ENCODE measurements at places on chromosomes 16 and 17.

DNA sequence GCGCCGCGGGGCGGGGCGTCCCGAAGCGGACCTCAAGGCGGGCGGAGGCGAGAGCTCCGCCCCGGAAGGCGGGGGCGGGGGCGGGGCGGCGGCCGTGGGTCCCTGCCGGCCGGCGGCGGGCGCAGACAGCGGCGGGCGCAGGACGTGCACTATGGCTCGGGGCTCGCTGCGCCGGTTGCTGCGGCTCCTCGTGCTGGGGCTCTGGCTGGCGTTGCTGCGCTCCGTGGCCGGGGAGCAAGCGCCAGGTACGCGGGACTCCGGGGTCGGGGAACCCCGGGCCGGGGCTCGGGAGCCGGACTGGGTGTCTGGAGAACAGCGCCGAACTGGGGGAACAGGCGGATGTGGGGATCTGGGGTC is at the start of gene TNFRSF12A:
TSS of gene TNFRSF12A (plus strand) at position 122 of the 357 bp plus-strand sequence. CDS start at position 152, 30 bp downstream.
- DNase-seq: no peak

GRCh38 chr17:18280766-18281371 is 20.4 kb downstream of the MIEF2 start:
- DNase-seq: no peak

GRCh38 chr16:82995924-82996441 is 369.2 kb downstream of the CDH13 start:
- DNase-seq: no peak

- DNase-seq: no peak
These were observed 2.1 kb upstream of the GSDMB start for GRCh38 chr17:39920218-39921210.

DNA sequence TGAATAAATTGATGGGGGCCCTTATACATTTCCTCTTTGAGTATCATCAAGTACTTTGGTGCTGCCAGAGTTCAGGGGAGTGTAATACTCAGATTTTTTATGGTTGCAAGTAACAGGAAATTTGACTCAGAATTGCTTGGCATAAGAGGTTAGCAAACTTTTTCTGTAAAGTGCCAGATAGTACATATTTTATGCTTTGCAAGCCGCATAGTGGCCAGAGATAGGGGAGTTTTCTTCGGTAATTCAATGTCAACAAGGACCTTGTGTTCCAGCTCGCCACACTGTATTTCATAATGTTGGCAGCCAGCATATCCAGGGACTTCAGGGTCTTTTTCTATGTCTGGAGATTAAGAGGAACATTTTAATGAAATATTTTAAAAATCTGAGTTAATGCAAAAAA is 51.0 kb upstream of the MARCHF10 start:
- DNase-seq: no peak

- no peak for DNase-seq
These were observed 7.0 kb downstream of the ZNF319 start for GRCh38 chr16:57993438-57993837.

DNA sequence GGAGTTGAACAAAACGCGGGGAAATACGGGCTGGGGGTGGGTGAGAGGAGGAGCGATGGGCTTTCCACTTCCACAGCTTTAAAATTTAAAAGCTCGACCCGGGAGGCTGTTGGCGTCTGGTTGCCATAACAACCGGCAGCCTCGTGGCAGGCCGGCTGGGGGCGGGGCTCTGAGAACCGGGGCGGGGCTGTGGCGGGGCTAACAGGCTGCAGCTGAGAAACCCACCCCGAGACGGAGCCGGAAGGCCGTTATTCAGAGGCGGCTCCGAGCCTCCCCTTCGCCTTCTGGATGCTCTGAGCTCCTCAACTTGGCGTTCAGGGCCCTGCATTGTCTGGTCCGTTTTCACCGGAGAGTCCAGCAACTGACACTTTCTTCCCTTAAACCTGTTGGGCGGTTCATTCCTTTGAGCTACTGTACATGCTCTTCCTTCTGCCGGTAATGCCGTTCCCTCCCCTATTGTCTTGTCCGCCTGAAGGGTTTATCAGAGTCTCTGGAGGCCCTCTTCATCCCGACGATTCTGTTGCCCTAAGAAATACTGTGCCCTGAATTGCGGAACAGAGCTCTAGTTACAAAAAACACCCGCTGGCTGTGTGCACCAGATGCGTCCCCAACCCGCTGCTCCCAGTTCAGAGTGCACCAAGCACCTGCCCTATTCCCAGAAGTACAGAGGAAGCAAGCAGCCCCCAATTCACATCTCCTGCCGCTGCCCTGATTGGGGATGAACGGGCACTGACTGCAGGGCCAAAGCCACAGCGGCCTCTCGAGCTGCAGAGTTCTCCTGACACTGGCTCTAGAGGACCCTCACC is 596 bp downstream of the DNAAF8 start:
- DNase-seq: peak; percentile 93

DNA sequence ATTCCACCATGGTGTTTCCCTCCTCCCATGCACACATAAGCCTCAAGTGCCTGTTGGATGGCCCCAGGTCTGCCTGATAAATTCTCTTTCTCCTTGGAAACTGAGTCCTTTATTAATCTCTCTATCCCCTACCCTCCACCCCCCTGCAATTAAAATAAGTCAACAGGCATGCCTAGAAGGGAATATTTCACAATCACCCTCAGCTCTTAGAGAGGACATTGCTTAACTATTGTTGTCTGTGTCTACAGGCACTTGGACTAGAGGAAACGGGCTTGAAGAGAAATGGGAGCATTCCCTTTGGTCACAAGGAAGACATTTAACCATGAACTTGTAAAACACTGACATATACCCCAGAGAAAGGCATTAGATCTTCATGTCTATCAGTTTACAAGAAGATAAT is 39.5 kb downstream of the RCVRN start:
- DNase-seq: no peak

DNA sequence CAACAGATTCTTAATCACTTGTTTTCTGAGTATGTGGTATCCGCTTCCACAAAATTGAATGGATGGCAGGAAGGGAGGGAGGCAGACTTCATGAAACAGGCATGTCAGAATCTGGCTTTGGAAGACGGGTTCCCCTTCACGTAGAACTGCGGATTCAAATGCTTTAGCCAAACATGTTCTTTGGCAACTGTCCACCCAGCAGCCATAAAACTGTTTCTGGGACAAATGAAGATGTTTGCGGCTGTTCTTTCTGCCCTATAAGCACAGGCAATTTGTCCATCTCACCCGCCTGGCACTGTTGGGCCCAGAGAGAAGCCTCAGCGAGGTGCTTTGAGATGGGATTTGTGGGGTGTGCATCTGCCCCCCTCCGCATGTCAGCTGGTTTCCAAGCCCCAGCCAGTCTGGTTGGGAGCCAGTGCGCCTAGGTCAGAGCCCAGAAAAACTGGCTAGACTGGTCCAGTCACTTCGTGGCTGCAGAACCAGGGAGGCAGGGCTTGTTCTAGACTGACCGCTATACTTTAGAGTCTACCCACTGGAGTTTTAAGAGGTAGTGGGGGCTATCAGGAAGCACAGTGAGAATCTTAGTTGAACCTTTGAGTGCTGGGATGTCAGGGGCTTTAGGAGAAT is 6.3 kb downstream of the CRHR1 start:
- no peak for DNase-seq

DNA sequence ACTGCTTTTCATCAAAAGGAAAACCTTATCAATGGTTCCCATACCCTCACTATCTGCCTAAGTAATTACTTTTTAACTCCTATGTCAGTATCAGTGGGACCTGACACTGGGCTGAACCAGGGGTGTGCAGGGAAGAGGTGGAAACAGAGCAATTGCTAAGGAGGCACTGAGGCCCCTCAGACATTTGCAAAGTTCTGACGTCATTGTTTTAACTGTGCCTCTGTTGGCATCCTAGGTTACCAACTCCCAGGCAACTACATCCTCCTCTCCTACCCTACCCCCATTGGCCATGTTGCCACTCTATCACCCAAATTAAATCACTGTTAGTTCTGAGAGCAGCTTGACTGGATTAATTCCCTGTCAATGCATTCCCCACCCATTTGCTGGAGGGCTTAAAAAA is 8.0 kb upstream of the WWOX start:
- no peak for DNase-seq

DNA sequence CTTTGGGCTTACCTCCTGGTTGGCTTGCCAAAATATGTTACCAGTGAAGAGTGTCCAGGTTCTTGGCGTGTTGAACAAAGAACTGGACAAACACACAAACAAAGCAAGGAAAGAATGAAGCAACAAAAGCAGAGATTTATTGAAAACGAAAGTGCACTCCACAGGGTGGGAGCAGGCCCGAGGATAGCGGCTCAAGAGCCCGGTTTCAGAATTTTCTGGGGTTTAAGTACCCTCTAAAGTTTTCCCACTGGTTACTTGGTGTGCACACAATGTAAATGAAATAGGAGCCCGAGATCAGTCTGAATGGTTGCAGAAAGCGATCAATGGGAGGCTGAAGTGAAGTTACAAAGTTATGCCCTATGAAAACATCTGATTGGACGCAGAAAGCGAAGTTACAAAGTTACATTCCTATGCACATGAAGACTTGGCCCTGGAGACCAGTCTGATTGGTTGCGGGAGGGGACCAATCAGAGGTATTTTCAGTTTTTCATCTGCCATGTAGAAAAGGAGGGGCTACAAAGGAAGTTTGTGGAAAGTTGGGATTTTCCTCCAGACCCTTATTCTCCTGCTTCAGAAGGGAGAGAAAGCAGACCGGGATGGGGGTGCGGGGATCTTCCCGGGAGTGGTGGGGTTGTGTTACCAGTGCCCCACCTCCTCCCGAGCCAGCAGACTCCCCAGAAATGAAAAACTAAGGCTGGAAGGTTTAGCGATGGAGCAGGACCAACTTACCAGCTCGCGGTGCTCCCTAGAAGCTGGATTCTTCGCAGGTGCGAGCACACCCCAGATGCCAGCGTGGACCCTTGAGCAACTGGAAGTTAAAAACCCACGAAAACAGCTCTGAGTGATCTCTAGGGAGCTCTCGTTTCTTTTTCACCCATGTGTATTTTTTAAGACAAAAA is at the start of gene SLFN12:
TSS of gene SLFN12 (minus strand) at position 325 of the 899 bp plus-strand sequence. CDS start 9,472 bp downstream, outside the sequence.
- no peak for DNase-seq

DNA sequence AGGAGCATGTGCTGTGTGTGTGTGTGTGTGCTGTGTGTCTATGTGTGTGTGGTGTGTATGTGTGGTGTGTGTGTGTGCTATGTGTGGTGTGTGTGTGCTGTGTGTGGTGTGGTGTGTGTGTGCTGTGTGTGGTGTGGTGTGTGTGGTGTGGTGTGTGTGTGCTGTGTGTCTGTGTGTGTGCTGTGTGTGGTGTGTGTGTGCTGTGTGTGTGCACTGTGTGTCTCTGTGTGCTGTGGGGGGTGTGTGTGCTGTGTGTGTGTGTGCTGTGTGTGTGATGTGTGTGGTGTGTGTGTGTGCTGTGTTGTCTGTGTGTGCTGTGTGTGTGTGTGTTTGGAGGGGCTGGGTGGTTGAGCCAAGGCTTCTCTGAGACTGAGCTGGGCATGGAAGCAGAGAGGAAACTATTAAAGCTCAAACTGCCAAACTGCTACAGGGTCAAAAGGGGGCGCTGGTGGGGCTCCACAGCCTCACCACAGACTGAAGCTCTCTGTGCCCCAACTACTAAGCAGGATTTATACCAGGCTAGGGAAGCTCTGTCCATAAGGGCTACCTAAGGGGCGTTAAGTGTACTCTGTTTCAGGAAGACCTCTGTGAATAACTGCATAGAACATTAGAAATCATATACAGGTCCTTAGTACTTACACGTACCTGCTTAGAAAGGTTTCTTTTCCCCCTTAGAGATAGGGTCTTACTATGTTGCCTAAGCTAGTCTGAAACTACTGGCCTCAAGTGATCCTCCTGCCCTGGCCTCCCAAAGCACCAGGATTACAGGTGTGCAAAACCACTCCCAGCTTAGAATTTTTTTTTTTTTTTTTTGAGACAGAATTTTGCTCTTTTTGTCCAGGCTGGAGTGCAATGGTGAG is 27.8 kb upstream of the GHDC start:
- peak; percentile 4 for DNase-seq

- no peak for DNase-seq
These were observed 85.2 kb upstream of the HSBP1 start for GRCh38 chr16:83722456-83723183.

- no peak for DNase-seq
These were observed 719 bp downstream of the NGFR start for GRCh38 chr17:49495842-49496182.

GRCh38 chr16:70470927-70471341 is 16.5 kb downstream of the FCSK start:
- no peak for DNase-seq

DNA sequence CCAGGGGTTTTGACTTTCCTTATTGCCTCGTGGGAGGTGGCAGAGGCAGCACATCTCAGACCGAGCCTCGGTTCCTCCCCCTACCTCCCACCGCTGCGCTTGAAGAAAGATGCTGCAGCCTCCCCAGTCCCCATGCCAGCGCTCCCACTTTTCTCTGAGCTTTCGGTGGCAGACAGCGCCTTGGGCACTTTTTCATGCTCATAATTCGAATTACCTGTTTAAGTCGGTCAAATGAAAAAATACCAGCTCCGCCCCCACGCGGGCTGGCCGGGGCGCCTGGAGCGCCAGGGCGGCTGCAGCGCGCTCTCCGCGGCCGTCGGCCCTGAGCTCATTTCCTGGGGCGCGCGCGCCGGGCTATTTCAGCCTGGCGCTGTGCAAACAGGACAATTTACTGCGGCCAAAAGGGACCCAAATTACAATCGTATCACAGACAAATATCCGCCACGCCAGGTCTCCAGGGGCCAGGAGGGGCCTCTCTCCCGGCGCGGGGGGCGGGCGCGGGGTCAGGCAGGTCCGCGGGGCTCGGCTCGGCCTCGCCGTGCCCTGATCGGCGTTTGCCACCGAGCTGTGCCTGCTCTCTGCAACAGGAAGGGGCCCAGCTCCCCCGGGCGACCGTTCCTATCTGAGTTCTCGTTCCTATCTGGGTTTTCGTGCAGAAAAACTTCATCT is 45.0 kb downstream of the SOST start:
- no peak for DNase-seq

GRCh38 chr16:51630076-51630475 is 479.0 kb upstream of the SALL1 start:
- DNase-seq: no peak

GRCh38 chr16:59385491-59385890 is 651.4 kb upstream of the GOT2 start:
- no peak for DNase-seq

GRCh38 chr16:2008631-2009163 is 924 bp downstream of the ZNF598 start:
- no peak for DNase-seq

- DNase-seq: no peak
These were observed 27.3 kb downstream of the ANKFY1 start for GRCh38 chr17:4236456-4236855.

GRCh38 chr17:41650794-41651624 is 26.6 kb upstream of the KRT17 start:
- no peak for DNase-seq

- DNase-seq: no peak
These were observed 217.7 kb upstream of the CDH8 start for GRCh38 chr16:62253966-62254365.

GRCh38 chr16:80462917-80463316 is 77.9 kb upstream of the DYNLRB2 start:
- no peak for DNase-seq

GRCh38 chr17:16583781-16584180 is 14.8 kb upstream of the ZNF287 start:
- no peak for DNase-seq

DNA sequence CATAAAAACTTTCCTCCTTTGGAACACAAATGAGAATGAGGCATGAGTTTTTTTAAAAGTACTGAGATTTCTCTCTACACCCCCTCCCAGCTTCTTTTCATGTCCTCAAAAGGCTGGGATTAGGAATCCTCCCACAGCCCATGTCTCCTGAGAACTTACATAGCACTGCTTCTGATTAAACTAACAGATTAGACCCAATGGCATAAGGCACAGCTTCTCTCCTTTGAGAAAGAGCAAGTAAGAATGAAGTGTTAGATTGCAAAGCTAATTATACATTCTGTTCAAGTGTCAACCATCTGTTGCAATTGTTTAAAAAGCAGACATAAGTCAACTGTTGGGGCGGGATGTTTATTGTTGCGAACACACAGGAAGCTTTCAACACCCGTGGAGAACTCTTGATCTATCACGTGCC is 715.1 kb downstream of the CDH11 start:
- DNase-seq: no peak

Data from stimulated activated CD8-positive, alpha-beta memory T cell treated with anti-CD3 and anti-CD28 coated beads, Interleukin-7, amount 100 ng/mL, for 24 hours (primary cell).